ENCODE measurements at places on chromosomes 7 and 10.

DNA sequence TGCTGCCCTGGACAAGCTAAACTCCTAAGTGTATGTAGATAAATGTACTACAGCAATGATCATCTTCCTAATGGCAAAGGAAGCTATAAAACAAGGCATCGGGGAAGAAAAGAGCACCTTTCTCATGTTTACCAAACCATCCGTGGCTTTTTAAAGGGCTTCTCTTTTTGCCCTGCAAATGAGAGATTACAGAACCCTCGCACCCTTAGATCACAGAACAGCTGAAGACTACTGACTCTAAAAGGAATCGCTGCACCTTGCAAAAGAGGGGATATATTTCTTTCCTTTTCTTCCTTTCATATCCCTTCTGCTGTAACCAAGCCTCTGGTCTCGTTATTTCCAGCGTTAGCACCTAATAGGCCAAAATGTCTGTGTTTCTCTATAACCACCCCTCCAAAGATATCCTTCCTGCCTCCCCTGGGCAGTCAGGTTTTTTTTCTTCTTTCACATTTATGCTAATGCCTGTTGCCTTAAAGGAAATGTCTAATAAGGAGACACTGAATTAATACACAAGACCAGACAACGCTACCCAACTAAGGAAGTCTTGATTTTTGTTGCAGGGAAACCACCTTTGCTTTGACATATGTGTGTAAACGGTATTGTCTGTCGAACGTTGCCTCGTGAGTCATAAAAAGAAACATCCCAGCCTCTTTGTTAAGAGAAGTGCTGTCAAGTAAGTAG lies 10.5 kb downstream of the ST8SIA6 start:
- DNase-seq: no peak

DNA sequence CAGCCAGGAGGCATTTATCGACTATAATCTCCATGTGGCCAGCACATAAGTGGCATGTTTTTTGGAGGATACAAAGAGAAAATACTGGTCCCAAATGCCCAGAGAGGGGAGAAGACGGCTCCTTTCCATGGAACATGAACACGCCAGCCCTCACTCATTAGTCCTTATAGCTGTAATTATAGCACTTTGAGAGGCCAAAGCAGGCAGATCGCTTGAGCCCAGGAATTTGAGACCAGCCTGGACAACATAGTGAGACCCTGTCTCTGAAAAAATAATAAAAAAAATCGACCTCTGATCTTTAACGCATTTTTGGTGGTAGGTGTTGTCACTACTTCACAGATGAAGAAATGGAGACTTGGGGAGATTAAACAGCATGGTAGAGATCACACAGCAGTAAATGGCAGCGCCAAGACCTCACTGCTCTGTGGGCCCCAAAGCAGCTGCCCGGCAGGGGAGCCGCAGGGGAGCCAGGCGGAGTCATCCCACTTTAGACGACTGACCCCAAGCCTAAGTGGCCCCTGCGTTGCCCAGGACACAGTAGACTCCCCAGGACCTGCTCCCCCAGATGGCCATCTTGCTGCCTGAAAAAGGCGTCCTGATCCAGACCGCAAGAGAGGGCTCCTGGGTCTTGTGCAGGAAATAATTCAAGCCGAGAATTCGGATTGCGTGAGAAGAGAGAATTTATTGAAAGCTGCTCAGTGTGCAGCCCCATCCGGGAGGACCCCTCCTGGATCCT lies 21.2 kb upstream of the PRKAG2 start:
- DNase-seq: no peak

DNA sequence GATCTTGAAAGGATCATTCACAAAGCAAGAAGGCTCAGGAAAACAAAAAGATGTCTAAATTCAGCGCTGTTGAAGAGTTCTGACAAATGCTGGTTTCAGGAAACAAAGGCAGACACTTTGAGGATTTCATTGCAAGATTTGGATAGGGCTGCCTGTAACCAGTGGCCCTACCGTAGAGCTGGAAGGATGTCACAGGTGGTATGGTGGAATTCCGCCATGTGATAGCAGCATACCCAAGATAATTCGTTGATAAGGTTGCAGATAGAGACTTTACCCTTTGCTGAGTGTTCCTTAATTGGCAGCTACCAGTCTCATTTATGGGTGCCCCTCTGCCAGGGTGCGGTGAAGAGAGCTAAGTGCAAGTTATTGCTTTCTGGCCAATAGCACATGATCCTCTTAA lies 100.1 kb downstream of the WDR11 start:
- no peak for DNase-seq

GRCh38 chr7:73429622-73430505 lies 3.7 kb upstream of the FZD9 start:
- DNase-seq: no peak

DNA sequence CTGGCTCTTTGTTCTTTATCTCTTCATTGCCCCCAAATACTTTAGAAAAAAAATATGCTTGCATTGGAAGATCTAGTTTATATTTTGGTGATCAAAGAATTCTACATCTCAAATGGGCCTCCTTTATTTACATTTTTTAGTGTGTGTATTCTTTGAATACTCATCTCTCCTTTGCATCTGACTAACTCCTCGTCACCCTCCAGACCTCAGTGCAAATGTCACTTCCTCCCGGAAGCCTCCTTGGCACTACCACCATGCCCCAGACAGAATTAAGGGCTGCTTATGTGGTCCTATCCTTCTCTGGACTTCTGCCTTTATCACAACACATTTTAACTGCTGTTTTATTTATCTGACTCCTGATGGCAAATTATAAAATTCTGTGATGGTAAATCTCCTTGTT lies 52.0 kb upstream of the PPP1R3C start:
- DNase-seq: no peak

DNA sequence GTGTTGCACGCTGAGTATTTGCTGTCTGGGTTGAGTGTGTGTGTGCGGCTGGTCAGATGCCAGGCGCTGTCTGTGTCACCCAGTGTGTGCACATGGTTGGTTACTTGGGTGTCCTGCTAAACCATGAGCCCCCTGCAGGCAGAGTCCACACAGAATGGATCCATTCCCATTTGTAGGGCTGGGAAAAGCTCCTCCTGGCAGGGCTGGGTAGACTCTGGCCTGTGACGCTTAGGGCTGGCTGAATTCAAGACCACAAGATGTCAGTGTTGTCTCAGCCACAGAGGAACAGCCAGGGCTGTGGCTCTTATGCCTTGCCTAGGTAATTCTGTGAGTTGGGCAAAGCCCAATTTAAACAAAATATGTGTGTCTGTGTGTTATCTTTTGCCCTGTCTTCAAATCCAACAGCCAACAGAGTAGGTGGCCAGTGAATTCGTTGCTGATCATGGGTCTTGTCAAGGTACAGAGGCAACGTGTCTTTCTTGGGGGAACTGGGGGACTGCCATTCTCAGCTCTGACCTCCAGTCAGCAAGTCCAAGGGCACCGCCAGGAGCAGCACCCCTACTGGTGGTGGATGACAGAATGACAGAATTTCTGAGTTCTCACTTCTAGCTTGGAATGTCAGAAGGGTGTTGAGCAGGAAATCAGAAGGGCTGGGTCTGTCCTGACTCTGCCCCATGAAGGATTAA lies 285.1 kb downstream of the CCSER2 start:
- peak; percentile 6 for DNase-seq

GRCh38 chr7:108091461-108091831 lies 38.7 kb downstream of the LAMB4 start:
- DNase-seq: no peak

DNA sequence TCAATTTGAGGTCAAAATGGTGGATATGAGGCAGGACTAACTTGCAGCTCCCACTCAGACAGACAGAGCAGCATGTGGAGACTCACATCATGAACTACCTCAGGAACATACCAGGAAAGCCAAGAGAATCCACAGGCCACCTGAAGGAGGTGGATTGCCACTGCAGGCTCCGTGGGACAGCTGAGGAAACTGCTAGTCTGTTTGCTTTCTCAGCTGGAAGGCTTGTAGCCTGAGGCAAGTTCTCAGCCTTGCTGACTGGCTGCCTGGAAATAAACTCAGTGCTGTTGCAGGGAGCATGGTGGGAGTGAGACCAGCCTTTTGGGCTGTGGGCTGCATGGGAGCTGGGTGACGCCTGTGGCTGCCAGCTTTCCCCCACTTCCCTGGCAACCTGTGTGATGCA lies 202.9 kb downstream of the ZNF248 start:
- no peak for DNase-seq
